Midbrain (tissue), 1 donor: ENCODE measurements at places on chromosomes 7 and 10.

DNA sequence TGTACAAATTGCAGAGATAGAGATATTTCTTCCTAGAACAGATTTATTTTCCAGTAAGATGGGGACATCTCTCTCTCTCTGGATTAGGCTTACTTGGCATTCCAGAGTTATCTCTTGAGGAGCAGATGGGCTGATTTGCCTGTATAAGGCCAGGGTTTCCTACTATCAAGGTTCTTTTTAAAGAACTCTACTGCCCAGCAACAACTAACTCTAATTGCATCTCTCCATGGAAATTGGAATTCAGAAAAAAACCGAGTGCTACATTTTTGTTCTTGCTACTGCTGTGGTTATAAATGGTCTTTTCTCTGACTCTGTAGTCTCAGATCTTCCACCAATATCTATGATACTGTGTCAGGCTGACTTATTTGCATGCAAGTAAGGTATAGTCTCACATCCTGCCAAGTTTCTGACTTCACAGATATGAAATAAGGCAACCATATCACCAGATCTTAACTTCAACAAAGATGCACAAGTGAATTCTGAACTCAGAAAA lies 161.1 kb downstream of the CRPPA start:
- no peak for DNase-seq

GRCh38 chr7:128814499-128814898 lies 15.7 kb upstream of the FLNC start:
- peak; percentile 62 for DNase-seq

DNA sequence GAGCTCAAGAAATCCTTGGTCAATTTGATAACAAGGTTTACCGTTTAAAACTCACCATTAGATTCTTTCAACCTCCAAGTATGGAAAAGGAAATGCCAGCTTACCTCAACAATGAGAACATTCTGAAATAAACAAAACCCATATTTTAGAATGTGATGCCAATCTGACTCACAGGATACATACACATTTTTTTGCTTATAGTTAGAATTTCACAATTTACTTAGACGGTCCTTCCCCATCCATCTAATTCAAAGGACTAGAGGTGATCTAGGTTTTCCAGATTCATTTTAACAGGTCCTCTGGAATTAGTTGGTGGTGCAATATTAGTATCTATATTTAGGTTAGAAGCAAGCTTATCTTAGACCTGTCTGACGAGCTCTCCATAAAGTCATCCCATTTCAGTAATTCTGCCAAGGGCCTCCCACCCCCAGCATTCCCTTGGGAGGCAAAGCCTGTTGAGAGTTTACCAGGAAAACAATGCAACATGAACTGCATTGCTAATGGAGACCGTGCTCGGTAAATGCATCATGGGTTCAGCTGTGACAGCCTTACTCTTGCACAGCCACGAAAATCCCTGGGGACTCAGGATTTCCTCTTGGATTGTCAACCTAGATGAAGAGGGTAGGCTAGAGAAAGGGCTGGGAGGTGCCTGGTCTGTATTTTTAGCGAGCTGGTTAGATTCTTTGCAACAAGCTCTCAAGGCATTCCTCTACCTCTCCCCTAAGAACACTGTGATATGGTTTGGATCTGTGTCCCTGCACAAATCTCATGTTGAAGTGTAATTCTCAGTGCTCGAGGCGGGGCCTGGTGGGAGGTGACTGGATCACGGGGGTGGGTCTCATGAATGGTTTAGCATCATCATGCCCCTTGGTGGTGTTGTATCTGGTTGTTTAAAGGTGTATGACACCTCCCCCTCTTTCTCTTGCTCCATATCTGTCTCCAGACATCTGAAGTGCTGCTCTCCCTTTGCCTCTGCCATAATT lies 93.8 kb downstream of the PRTFDC1 start:
- DNase-seq = no peak

- DNase-seq = no peak
These were observed 95.6 kb downstream of the CD36 start for GRCh38 chr7:80734011-80734410.

- DNase-seq = no peak
These were observed 25.7 kb upstream of the C1GALT1 start for GRCh38 chr7:7156663-7157062.

- DNase-seq = no peak
These were observed 16.8 kb downstream of the HNRNPA2B1 start for GRCh38 chr7:26183545-26184280.
